T follicular helper cell (primary cell): ENCODE measurements at places on chromosomes 7 and 10.

DNA sequence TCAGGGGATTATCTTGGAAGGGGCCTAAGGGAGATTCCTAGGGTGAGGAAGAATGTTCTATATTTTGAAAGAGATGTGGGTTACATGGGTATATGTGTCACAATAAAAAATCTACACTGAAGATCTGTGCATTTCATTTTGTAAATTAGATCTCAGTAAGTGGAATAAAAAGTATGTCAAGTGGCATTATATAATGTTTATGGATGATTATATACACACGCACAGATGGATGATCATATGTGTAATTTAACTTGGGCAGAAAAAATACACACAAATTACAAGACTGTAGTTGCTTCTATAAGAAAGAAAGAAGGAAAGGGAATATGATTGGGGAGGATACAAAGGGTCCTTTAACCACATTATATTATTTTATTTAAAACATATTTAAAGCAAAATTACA lies 18.5 kb downstream of the ASZ1 start:
- DNase-seq, result no peak

DNA sequence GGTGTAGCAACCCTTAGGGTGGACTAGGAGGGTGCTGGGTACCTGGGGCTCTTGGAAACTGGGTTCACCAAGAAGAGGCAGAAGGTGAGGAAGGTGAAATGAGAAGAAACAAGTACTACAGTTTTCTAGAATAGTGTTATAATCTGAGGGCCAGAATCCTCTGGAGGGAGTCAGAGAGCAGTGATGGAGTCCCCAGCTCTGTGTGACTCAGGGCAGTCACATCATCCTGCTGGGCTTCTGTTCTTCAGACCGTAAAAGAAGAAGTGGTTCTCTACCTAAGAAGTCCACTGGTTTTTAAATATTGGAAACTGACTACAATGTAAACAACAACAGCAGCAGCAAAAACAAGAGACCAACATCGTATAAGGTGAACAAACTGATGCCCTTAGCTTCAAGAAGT lies 197.3 kb downstream of the PRPF18 start:
- DNase-seq, result no peak

DNA sequence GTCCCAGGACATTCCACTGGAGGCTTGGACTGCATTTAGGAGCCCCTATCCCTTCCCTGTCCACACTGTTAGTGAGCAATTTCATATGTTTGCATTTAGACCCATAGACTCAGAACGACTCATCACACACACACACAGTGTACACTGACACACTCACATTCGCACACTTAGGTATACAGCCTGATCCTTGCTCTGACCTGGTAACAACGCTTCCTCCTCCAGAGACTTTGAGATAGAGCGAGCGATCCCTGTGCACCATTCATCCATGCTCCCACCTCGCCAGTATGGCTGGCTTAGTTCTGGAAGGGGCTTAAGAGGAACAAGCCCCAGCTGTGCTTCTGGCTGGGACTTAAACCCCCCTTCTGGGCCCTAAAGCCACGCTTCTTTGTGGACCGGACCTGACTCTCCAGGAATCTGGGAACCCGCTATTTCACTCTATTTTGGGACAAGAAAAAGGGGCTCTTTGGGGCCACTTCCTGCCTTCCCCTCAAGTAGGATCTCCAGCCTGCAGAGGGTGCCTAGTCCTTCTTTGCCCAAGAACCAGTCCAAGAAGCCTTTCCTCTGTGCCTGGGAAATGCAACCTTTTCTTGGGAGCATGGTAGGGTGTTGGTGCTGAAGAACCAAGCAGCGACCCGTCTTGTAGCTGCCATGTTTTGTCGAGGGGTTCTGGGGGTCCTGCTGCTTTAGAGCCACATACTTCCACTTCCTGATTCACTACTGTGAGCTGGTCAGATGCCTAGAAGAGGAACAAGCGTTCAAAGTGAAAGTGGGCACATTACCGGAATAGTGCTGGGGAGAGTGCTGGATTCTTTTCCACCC lies 1.1 kb upstream of the HOXA13 start:
- no peak for DNase-seq

DNA sequence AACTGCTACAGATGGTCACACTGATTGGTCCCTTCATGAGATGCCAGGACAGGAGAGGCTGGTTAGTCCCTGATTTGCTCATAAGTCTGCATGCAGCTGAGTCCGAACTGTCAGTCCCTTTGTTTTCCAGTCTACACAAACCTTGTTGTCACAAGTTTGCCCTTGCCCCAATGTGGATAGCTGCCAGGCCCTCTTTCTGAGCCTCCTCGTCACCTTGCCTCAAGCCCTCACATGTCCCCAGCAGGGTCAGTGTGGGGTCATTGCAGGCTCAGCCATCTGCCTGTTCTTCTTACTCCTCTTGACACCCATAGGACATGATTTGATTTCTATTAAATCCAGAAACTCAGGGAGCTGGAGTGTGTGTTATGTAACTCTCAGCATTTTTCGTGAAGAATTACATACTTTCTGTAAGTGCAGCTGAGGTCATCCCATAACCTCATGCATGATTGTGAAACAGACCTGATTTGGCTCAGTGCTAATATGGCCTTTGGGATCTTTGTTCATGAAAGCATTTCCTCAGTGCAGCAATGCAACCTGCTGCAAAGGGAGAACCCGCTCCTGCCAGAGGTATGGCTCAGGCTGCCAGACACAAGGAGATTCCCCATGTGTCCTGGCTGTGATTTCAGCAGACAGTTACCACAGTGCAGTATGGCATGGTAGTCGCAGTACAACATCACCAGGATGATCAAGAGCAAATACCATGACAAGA lies 70.0 kb upstream of the ZMIZ2 start:
- DNase-seq, result no peak

DNA sequence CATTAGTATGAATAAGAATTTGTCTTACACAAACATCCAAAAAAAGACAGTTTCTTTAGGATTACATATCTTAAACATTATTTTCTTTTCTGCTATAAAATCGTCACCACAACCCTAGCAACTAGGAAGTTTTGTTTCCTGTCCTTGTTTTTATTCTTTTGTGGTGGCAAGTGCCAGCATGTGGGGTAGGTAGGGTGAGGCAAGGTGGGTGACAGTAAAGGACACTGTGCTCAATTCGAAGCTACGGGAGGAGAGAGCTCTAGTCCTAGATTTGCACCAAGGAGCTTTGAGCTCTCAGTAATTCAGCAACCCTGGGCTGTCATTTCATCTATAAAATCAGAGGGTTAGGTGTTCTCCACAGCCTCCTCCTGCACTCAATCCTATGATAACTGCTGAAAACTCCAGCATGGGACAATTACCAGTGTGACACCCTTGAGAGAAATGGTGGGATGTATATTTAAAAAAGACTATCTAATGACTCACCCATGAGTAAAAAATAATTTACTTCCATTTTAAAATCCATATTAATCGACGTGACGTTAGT lies 187.1 kb downstream of the FAM107B start:
- no peak for DNase-seq

DNA sequence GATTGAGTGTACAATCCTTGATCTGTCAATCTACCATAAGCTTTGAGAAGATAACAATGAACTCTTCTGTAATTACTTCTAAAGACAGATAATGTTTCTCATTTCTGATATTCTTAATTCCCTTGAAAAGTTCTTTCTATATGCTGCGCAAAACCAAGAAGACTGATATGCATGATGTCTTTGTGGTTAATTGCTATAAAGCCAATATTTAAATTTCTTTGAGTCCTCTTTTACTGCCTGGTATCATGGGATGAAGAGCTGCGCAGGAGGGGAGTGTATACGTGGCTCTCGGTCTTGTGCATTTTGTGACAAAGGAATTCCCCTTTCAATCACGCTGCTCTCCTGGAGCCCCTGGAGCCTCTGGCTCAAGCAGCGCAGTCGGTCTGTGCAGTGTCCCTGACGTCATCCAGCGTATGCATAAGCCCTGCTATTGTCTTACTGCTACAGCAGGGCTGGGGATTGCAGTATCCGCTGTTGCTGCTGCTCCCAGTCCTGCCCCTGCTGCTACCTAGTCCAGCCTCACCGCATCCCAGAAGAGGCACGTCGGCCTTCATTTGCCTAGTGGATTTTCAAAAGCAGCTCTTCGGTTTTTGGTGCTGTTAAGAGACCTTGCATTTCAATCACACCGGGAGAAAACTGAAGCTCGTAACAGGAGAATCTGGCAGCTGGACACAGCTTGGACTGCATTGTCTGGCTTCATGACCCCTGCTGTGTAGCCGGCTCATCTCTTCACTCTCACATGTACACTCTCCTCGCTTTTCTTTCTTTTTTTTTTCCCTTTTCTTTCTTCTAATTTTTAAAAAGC lies 66.7 kb downstream of the ST7 start:
- no peak for DNase-seq

DNA sequence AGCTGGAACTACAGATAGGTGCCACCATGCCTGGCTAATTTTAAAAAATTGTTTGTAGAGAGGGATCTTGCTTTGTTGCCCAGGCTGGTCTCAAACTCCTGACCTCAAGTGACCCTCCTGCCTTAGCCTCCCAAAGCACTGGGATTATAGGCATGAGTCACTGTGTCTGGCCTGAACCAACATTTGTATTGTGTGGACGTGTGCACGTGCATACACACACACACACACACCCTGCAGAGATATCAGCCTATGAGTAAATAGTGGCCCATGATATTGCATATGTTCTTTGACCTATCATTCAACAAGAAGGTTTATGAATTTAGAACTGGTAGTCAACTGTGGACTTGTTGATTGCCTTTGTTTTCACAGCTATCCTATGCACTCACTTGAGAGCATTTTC lies 161.6 kb downstream of the BAMBI start:
- DNase-seq, result no peak

DNA sequence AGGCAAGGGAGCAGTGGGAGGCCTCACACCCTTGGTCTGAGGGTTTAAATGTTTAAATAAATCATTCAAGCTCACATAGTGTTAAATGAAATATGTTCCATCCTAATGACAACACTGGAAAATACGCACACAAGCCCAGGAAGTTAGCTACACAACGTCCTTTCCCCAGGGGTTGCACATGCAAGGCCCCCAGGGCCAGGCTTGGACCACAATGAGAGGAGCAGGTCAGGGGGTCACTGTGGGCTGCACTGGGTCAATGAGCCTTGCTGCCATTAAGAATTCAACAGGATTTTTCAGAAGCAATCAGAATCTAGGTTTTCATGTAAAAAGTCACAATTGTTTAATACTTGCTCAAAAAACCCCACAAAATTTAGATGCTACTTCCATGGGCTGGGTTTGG lies 64.9 kb upstream of the ADCY1 start:
- no peak for DNase-seq

DNA sequence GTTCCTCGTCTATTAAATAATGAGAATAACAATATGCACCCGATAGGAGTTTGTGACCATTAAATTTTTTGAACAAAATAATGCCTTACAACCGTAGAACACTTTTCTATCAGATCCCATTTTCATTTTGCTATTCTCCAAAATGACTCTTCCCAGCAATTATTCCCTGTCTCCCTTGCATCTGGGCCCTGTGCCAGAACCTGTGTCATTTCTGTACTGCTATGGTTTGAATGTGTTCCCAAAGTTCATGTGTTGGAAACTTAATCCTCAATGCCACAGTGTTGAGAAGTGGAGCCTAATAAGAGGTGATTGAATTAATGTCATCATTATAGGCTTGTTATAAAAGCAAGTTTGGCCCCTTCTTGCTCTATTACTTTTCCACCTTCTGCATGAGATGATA lies 33.2 kb upstream of the SMNDC1 start:
- DNase-seq, result no peak

- DNase-seq, result no peak
Observed at GRCh38 chr7:80916770-80917741, 1.8 kb downstream of the SEMA3C start.

GRCh38 chr7:33743594-33743993 lies 161.7 kb upstream of the BMPER start:
- DNase-seq, result no peak

- no peak for DNase-seq
Observed at GRCh38 chr10:8133146-8133545, 78.7 kb downstream of the GATA3 start.

DNA sequence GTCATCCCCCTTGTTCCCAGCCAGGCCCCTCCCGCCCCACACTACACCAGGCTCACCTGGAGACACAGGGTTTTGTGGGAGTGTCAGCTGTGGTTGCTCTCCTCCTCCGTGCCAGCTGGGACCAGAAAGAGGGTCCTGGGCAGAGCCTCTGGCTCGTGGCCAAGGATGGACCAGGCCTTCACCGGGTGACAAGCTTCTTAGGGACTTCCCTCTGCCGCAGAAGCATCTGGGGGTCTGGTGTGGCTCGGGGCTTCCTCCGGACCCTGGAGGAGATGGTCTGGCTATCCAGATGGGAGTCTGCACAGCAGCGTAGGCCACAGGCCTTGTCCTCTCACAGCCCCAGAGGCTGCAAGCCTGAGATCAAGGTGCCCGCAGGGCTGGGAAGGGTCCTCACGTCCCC lies 63.8 kb upstream of the CFAP46 start:
- DNase-seq, result no peak

DNA sequence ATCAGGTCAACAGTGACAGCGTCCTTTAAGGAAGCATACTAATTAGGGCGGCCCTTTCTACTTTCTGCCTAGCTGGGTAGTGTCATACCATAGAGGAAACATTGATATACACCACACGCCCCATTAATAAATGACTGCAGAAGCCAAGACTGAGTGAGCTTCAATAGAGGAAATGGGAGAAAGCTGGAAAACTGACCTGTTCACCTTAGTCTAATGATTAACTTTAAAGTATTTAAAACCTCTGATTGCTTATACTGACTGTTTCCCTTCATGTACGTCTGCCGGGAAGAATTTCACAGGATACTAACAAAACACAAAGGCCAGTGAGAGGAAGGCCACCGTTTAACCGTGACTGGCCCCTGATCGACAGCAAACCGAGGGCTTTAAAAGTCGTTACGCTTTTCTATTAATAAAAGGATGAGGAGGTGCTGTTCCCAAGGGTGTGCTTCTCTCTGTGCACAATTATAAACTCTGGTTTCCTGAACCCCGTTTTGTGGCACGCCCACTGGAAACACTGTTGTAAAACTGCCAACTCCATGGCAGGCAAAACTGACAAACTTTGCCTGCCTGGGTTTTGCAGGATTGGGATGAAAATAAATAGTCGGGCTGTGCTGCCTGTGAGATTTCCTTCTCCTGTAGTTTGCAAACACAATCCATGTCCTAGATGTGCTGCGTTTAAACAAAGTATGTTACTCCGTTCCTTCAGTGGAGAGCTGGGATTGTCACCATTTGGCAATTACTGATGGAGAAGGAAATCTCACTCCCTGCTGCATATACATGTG lies 137.6 kb downstream of the NRP1 start:
- DNase-seq, result no peak

- no peak for DNase-seq
Observed at GRCh38 chr7:31061185-31061584, 9.1 kb downstream of the ADCYAP1R1 start.

- no peak for DNase-seq
Observed at GRCh38 chr10:125531465-125531864, 151.5 kb downstream of the TEX36 start.

- no peak for DNase-seq
Observed at GRCh38 chr10:17821893-17822292, 12.7 kb downstream of the MRC1 start.

- no peak for DNase-seq
Observed at GRCh38 chr7:151115836-151116418, 29.7 kb downstream of the AGAP3 start.

- no peak for DNase-seq
Observed at GRCh38 chr7:30617359-30617758, 22.7 kb downstream of the GARS1 start.
